Endothelial cell (in vitro differentiated cells): ENCODE measurements at places on chromosomes 12 and 14.

GRCh38 chr12:42145197-42145549, 499 bp upstream of the GXYLT1 start:
- no peak for DNase-seq

DNA sequence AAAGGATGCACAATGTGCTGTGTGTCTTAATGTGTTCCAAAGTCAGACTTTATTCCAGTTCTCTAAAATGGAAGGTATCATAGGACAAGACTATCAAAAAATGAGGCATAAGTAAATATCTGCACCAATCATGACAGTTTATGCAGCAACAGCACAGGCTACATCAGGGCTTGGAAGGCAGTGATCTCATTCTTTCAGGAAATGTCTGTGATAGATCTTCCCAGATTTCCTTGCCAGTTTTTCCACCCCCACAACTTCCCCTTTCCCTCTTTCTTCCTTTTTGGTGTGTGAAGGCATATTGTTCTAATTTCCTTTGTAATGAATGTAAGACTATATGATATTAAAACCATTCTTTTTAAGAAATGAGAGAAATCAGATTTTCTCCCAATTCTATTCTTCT, 326.7 kb downstream of the ATP23 start:
- no peak for DNase-seq

DNA sequence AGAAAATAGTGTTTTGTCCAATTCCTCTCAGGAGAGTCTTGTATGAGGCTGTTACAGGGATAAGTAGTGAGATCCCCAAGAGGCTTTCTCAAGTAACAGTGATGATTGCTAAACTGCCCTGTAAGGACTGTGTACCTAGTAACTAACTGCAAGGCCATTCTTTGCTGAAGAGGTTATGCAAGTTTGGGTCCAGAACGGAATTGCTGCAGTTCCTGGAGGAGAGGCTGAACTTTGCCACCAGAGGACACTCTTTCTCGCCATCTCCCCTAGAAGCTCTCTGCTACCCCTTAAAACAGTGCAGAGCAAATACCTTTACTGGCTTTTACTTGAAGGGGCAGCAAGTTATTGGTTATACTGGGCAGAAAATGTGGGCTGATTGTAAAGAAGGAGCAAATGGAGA, 180.0 kb downstream of the RBM19 start:
- no peak for DNase-seq

DNA sequence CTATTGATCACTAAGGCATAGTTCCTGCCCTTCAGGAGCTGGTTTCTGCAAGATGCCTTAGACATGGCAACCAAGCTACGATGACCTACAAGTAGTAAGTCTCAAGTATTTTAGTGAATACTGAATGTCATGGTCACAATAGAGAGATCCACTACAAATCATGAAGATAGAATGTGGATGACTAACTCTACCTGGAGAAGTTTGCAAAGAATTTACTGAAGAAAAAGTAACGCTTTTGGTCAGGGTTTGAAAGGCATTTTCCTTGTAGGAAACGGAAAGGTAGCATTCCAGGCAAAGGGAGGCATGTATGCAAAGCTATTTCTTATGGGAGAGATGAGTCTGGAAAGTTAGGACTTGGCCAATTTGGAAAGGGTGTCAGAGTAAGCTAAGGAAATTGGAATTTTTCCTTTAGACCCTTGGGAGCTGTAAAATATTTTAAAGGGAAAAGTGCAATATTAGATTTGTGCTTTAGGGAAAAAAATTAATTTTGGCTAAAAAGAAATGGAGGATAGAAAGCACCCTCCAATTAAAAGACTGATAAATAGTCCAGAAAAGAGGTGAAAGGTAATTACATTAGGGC, 377.5 kb downstream of the EGLN3 start:
- no peak for DNase-seq

GRCh38 chr12:43893670-43894069, 57.8 kb downstream of the TMEM117 start:
- DNase-seq: no peak

DNA sequence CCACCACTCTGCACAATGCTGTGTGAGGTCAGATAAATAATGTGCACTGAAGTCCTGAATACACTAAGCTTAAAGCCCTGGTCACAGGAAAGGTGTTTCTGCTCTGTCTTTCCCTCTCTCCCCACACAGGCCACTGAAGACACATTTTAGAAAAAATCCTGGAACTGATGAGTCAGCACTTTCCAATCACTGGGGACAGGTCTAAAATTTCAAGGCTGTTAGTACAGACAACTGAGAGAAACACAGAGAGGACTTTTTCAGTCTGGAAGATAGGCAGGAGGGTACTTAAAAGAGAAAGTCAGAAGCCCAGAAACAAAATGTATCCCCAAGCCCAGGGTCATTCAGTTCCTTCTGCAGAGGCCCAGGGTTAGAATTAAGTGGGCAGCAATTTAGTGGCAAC, 333.9 kb upstream of the CCDC196 start:
- DNase-seq: no peak

DNA sequence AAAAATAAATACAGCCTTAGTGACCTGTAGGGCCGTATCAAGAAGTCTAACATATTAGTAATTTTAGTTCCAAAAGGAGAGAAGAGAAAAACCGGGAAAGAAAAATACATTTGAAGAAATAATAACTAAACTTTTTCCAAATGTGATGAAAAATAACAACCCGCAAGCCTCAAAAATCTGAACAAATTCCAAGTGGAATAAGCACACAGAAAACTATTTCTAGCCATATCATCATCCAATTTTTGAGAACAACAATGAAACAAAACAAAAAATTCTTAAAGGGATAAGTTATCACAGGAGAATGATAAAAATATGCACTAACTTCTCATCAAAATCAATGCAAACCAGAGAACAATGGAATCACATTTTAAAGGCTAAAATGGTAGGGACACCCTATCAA, 198.1 kb upstream of the PLXNC1 start:
- DNase-seq: no peak

DNA sequence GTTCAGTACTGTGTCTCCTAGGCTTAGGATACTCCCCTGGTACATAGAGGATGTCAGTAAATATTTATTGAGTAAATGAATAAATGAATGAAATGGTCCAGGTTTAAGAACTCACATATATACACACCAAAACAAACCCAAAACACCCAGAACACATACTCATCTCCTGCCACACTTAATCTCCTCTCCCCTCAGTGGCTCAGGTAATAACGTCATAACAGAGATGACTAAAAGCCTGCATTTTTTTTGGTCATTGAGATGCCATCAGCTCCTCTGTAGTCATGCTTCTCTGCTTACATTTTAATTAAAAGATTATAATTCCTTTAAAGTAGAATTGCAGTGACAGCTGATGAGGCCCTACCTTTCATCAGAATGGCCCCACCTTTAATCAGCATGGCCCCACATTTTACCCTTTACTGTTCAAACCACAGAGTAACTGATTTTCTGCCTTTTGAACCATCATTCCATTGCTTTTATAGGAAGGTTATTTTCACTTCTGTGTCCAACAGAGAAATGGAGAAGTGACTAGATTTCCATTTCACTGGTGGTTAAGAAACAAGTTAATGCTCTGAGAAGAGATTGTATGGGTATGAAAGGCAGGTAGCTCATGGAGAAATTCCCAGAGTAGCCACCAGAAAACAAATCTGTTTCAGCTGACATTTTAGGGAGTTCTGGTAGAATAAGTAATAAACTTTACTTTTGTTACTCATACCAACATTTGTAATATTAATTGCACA, 193.4 kb upstream of the ATP2B1 start:
- no peak for DNase-seq

GRCh38 chr12:45402288-45402687, 186.4 kb downstream of the ANO6 start:
- no peak for DNase-seq

DNA sequence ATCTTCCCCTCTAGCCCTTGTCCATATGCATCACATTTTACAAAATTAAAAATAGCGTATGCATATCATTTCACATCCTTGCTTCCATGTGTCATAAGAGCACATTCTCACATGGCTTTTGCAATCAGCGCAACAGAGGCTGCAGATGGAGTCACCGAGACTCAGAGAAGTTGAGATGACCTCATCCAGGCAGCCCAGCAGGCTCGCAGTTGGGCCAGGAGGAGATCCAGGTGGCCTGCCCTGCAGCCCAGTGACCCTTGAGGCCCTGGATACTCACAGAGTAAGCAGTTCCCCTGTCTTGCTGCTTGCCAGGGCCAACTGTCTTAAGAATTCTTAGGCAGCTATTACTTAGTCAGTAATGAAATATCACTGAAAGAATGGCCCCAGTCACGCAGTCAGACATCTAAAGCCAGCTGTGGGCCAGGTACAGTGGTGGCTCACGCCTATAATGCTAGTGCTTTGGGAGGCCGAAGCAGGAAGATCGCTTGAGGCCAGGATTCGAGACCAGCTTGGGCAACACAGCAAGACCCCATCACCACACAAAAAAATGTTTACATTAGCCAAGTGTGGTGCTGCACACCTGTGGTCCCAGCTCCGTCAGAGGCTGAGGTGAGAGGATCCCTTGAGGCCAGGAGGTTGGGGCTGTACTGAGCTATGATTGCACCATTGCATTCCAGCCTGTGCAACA, 9.1 kb downstream of the CAMKK2 start:
- no peak for DNase-seq

GRCh38 chr14:71985538-71986189, 53.4 kb downstream of the RGS6 start:
- DNase-seq: no peak
